ENCODE measurements at places on chromosomes 2 and 18.

DNA sequence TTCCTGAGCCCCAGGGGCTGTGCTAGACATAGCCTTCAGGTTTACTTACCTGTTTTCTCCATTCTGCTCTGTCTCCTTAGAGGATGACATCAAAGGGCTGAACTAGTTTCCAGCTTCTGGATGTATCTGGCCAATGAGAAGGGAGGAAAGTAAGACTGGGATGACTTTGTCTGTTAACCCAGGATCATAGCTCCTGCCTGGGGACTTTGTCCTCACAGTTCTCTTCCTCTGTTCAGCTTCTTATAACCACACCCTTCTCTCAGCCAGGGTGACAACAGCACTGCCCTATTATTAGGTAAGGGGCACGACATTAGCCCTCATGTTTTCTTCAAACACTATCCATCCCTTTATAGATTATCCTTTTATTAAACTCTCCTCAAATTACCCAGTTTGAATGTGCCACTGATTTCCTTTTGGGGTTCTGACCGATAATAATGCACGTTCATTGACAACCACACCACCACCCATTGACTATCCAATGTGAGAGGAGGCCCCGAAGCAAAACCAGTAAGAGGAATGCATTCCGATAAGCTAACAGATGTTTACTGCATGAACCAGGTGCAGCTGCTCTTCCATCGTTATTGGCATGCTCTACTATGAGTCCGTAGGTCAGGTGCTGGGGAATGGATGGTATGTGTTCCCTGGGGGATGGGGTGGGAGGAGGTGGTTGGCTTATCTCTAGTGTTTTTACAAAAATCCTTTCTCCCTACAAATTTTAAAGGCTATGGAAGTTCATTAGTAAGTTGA, 23.5 kb downstream of the TSN start:
- no peak for DNase-seq

GRCh38 chr2:146241023-146241422, 1603.8 kb upstream of the ACVR2A start:
- DNase-seq: no peak

- no peak for DNase-seq
Observed at GRCh38 chr2:29874745-29875144, 46.6 kb downstream of the ALK start.

- DNase-seq: no peak
Observed at GRCh38 chr18:72342933-72343332, 201.2 kb downstream of the CBLN2 start.

DNA sequence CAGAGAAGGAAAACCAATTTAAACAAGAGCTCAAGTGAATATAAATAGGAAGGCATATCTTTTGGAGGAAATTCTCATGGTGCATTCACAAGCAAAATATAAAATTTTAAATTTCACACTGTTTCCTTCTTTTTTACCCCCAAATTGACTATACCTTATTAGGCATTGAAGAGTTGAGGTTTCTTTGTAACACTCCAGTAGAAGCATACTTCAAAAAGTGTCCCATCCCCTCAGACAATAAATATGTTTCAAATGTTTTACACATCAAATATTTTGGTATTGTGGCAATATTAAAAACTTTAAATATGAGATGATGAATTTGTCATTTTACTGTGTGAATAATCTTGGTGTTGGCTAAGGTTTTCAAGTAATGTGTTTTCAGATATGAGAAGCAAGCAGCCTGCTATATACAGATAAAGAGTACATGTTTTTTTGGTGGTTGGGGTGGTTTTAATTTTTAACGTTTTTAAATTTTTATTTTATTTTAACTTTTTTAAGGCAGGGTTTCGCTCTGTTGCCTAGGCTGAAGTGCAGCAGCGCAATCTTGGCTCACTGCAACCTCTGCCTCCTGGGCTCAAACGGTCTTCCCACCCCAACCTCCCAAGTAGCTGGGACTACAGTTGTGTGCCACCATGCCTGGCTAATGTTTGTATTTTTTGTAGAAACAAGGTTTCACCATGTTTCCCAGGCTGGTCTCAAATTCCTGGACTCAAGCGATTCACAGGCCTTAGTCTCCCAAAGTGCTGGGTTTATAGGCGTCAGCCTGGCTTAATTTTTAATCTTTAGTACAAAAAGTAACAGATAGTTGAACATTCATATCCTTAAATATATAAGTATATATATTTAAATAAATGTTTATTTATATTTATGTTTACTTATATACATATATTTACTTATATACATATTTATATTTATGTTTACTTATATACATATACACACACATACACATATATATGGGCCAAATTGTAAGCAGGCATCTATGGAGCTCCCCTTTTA, 36.5 kb upstream of the DLX1 start:
- no peak for DNase-seq

GRCh38 chr18:41899535-41899934, 55.5 kb upstream of the PIK3C3 start:
- no peak for DNase-seq

- no peak for DNase-seq
Observed at GRCh38 chr2:197247083-197247482, 63.5 kb downstream of the ANKRD44 start.

GRCh38 chr2:85063981-85064599, 69.1 kb upstream of the TCF7L1 start:
- no peak for DNase-seq

DNA sequence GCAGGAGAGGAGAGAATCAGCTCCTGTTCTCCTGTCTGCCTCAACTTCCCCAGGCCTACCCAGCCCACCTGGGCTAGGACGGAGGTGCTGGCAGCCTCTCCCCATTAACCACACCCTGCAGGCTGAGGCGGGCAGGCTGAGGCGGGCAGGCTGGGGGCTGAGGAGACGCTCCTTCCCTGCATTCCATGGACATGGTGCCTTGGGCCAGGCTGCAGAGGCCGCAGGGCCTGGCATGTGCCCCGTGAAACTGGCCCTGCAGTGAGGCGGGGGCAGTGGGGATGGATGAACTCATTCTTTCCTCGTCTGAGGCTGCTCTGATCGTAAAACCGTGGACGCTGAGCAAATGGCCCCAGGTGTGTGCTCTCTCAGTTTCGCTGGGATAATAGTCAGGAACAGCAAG, 84.7 kb upstream of the LAPTM4A start:
- DNase-seq: no peak

- no peak for DNase-seq
Observed at GRCh38 chr2:136067459-136067858, 50.5 kb downstream of the CXCR4 start.

GRCh38 chr2:232416521-232417470, 10.2 kb downstream of the ALPG start:
- DNase-seq: no peak

DNA sequence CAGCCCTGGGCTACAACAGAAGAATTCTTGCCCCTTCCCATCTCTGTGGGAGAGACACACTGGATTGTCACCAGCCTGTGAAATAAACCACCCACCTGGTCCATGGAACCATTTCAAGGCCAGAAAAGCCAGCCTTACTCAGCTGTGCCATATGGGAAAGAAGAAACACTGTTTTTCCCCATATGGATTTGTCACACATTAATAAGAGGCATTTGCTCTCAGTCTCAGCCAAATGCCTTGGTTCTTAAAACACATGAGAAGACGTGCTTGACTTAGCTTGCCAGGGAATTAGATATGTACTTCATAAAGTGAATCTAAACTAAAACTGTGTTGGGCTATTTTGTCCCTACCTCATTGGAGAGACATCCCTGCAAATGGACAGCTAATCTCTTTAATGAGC, 308.6 kb upstream of the TNP1 start:
- no peak for DNase-seq

GRCh38 chr2:10717628-10718027, 3.8 kb upstream of the ATP6V1C2 start:
- no peak for DNase-seq

- DNase-seq: no peak
Observed at GRCh38 chr18:21741562-21742314, 1.1 kb downstream of the MIB1 start.

- DNase-seq: no peak
Observed at GRCh38 chr2:135667045-135667444, 74.6 kb upstream of the UBXN4 start.

GRCh38 chr18:29588446-29589100, 1411.6 kb upstream of the CDH2 start:
- no peak for DNase-seq

DNA sequence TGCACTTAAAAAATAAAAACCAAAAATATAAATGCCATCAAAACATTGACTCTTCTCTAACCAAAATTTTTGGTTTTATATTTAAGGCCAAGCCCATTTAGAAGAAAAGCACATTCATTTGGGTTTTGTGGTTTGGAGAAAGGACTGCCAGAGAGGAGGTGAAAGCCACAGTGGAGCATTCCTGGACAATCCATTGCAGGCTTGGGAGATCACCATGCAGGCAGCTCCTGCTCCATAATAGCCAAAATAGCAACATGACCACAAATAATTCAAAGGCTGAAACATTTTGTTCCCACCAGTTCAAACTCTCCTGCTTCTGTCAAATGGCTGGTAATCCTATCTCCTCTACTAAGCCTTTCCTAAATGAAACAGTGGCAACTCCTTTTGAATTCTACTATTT, 73.5 kb downstream of the GALNT3 start:
- DNase-seq: no peak

GRCh38 chr2:67514515-67514914, 117.4 kb downstream of the ETAA1 start:
- DNase-seq: no peak

DNA sequence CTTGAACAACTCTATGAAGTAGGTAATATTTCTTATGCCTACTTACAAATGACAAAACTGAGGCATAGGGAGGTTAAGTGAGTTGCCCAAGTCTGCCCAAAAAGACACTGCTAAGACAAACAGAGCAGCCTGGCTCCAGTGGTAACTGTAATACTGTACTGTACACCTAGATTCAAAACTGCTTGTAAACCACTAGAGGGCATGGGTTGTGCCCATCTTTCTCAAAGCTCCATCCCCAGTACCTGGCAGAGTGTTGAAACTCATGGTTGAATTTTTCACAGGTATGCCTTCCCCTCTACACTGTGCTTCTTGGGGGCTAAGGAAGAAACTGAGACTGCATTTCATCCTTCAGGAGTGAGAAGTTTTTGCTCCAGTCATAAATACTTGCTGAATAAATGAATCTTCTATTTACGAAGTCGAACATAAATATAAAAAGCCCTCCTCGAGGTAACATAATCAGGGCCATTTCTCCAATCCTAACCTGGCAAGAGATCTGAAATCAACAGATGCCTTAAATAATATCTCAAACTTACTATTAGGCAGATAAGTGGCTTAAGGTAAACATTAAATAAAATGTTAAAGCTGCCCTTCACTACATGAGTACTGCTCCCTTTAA, 2.0 kb downstream of the PPP4R1 start:
- no peak for DNase-seq

- DNase-seq: no peak
Observed at GRCh38 chr2:111198701-111199100, 78.0 kb downstream of the BCL2L11 start.

- no peak for DNase-seq
Observed at GRCh38 chr18:21177822-21178221, 64.2 kb upstream of the GREB1L start.

DNA sequence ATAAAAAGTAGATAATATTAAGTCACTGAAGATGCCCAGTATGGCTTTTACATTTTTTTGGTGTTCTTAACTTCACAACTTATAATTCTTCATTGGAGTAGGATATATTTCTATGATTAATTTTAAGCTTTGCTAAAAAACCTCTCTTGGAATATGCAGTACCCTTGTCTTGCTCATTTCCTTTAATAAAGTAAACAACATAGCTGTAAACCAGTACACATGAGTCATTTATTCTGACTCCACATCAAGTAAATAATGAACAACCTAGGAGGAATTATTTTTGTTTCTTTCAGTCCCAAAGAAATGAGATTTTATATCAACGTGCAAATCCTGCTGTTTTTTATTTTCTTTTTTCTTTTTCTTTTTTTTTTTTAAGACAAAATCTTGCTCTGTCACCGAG, 869.1 kb downstream of the CNTNAP5 start:
- DNase-seq: no peak

DNA sequence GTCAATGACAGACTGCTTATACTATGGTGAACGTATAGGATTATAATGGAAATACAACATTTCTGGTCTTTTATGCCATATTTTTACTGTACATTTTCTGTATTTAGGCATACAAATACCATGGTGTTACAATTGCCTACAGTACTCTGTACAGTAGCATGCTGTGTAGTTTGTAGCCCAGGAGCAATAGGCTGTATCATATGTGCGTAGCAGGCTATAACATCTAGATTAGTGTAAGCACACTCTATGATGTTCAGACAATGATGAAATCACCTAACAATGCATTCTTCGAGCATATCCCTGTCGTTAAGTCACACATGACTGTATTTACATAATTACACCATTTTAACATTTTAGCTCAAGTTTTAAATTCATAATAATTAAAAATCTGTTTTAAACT, 556.6 kb upstream of the ZNF804A start:
- no peak for DNase-seq

DNA sequence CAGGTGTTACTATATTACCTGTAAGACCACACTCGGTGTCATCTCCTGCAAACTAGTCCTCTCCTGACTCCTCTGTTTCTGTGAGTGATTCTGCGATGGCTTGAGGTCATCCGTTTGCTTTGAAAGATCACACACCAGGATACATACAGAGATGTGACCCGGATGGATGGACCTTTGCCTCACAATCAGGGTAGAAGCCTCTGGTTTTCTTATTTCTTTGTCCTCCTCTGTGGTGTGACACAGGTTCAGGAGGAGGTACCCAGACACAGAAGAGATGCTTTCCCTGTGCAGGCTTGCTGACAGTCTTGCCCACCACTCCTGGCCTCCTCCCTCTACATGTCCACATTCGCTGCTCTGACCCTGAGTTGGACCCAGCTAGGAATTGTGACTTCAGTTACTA, 34.6 kb downstream of the PSD4 start:
- no peak for DNase-seq

- DNase-seq: no peak
Observed at GRCh38 chr2:70990216-70990615, 4.5 kb downstream of the TEX261 start.
